ENCODE measurements at places on chromosomes 1 and 21.

- no peak for DNase-seq
Measured at GRCh38 chr1:211912844-211913432, 82.4 kb upstream of the LPGAT1 start.

GRCh38 chr1:182147136-182147820 lies 85.8 kb upstream of the ZNF648 start:
- no peak for DNase-seq

DNA sequence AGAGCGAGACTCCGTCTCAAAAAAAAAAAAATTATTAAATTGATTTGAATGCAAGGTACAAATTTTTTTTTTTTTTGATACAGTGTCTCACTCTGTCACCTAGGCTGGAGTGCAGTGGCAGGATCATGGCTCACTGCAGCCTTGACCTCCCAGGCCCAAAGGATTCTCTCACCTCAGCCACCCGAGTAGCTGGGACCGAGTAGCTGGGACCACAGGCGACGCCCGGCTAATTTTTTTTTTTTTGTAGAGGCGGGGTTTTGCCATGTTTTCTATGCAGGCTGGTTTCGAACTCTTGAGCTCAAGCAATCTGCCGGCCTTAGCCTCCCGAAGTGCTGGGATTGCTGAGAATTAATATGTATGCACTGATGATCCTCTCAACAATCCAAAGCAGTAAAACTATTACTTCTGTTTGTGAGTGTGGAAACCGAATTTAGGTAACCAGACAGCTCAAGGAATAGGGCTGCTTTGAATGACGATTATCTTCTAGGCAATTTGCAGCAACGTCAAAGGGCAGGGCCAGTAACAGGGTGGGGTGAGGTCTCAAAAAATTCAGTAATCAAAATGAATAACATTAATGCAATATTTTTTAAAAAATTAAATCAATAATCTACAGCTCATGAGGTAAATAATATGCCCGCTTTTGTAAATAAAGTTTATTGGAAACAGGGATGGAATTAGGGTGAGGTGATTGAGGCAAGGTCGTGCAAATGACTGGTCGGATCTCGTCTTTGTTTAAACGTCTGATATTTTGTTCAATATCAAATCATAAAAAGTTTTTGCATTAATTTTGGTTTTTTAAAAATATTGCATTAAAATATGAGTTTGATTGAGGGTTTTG lies 1.2 kb downstream of the CLSPN start:
- DNase-seq: no peak

GRCh38 chr21:42223826-42224575 lies 5.1 kb downstream of the ABCG1 start:
- DNase-seq: no peak

- DNase-seq: no peak
Measured at GRCh38 chr1:94245747-94246438, 8.5 kb upstream of the ARHGAP29 start.

All from CD4-positive, alpha-beta T cell (primary cell).